ENCODE measurements at places on chromosomes 3 and 15.

GRCh38 chr15:64928626-64929220, 17.0 kb downstream of the ANKDD1A start:
- DNase-seq, result no peak

DNA sequence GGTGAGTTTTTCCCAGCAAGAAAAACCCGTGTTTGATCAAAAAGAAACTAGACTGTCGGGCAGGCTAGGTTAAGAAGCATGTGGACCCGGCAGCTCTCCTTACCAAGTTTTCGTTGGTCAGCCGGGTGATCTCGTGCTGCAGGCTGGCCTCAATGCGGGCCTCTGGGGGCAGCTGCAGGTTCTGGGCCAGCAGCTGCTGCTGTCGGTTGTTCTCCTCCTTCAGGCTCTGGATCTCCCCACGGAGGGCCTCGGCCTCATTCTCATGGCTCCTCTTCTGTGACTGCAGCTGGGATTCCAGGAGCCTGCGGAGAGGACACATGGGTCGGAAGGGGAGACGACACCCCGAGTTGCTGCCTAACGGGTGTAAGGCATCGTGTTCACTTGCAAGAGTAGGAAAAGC, 44.5 kb upstream of the MYO5C start:
- no peak for DNase-seq

DNA sequence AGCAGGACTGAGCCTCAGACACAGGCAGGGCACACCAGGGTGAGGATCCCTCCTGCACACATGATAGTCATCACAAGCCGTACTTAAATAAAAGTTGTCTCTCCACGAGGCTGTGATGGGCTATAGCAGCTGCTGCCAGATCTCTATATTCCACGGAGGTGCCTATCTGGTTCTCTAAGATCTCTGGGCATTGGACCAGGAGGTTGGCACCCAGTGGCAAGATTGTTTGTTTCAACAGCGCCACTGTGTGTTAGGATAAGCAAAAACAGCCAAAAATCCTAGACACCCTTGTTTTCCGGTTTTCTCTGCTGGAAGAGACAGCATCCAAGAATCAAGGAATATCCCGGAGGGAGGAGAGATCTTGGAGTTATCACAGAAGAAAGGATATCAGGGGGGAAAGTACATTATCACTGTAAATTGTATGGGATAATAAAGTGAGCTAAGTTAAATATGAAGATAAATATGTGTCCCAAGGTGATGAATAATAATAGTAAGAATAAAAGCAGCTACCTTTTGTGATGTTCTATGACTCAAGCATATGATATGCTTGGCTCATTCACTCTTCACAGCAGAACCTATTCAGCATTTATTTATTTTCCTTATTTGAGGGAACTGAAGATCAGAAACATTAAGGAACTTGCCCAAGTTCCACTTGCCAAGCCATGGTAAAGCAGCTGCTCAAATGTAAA, 90.6 kb upstream of the AKAP13 start:
- peak; percentile 54 for DNase-seq

GRCh38 chr3:102722317-102722716, 287.5 kb downstream of the ZPLD1 start:
- no peak for DNase-seq

- no peak for DNase-seq
These were observed 79.8 kb upstream of the NMNAT3 start for GRCh38 chr3:139757448-139758030.

- DNase-seq, result no peak
These were observed 20.1 kb upstream of the IGF1R start for GRCh38 chr15:98628216-98628615.

DNA sequence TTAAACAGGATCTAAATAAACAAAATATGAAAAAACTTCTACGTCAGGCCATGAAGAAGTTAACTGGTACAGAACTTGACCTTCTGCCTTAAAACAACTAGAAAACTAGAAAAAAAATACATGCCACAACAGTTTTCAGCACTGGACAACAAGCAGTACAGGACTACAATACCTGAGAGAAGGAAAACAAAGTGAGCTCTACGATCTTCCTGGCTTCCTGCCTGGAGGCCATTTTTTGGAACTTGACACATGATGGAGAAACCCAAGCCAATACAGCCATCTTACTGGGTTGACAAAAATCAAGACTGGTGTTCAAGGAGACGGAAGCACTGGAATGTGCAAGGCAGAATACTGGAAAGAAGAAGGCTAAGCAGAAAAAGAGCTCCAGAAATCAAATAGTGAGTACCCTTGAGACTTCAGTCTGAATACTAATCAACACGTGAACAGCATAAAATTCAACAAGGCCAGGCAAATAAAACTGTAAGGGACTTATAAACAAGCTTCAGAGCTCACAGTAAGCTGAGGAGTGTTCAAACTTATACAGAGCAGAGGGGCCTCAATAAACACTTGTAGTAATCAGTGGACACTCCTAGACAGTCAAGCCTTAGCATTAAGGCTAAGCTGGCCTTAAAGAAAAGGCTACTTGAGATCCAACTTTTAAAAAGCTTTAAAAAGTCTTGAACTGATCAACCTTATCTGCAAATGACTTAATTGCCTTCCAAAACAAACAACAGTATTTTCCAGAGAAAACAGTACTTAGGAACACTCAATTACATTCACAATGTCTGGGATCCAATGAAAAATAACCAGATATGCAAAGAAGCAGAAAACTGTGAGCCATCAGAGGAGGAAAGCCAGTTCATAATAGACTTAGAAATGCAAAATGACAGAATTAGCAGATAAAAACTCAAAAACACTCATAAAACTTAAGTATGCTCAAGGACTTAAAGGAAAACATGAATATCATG, 63.2 kb downstream of the DLG1 start:
- DNase-seq, result no peak
